ENCODE measurements at places on chromosomes 2 and 18. TPM values are rescaled to one million over a fixed set of nuclear protein-coding genes. Genes with fewer than 3 reads are reported as not detected.

GRCh38 chr2:284896-285492 is 2.9 kb downstream of the ALKAL2 start:
- no peak overlapping the region for H3K27ac ChIP-seq
- H3K36me3 ChIP-seq: peaks cover 10% of the 10 kb centered on the region
- no peak overlapping the region for H3K4me3 ChIP-seq
- H3K4me1 ChIP-seq: no peaks in the 10 kb centered on the region

GRCh38 chr2:37323176-37323780 is 1.4 kb downstream of the PRKD3 start:
- H3K27ac ChIP-seq: no peak overlapping the region
- H3K4me1 ChIP-seq: peaks cover 25% of the 10 kb centered on the region
- no peak for DNase-seq
- H3K36me3 ChIP-seq: no peaks in the 10 kb centered on the region

The TANK gene
- total RNA-seq: 46.1 TPM

The NMUR1 gene
- total RNA-seq: not detected

- H3K27me3 ChIP-seq: no peaks in the 10 kb centered on the region
- no peaks in the 10 kb centered on the region for H3K36me3 ChIP-seq
- H3K27ac ChIP-seq: no peak overlapping the region
- peaks cover 12% of the 10 kb centered on the region for H3K4me1 ChIP-seq
Measured at GRCh38 chr2:88077080-88077479, 9.5 kb downstream of the SMYD1 start.

The GALNT3 gene
- total RNA-seq: 33.1 TPM

The CD207 gene
- total RNA-seq: not detected

The HOXD13 gene
- total RNA-seq: not detected

All from PC-9 (cell line).